ENCODE measurements at places on chromosomes 1 and 21.

DNA sequence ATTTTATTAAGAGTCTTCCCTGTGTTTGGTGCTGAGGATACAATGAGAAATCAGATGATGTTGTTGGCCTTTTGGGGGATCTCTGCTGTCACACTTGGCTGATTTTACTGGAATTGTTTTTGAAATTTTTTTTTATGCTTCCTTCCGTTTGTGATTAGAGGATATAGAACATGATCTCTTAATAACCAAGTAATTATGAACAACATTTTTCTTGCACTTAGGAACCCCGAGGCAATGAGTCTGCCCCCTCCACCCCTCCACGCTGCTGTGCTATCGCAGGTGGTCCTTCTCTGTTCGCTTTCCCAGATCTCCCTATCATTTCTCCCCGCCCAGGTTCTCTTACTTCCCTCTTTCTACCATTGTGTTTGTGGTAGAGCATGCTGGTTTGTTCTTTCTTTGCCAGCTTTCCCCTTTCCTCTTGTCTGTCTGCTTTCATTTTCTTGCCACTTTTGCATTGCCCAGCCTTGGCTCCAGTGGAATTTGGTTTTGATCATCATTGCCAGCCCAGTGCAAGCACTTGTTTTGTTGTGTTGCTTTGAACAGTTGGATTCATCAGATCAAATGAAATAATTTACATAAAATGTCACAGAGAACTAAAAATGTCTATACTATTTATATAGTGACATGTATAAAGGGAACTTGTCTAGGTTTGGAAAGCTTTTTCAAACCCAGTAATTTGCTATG lies 73.1 kb upstream of the SCCPDH start:
- DNase-seq: no peak

- no peak for DNase-seq
Observed at GRCh38 chr1:110033421-110033820, 1.0 kb upstream of the STRIP1 start.

GRCh38 chr1:113793878-113794834 lies 18.1 kb downstream of the RSBN1 start:
- DNase-seq: no peak

GRCh38 chr1:115314765-115315164 lies 23.3 kb downstream of the NGF start:
- DNase-seq: no peak

GRCh38 chr1:226248091-226248490 lies 24.6 kb downstream of the MIXL1 start:
- no peak for DNase-seq

DNA sequence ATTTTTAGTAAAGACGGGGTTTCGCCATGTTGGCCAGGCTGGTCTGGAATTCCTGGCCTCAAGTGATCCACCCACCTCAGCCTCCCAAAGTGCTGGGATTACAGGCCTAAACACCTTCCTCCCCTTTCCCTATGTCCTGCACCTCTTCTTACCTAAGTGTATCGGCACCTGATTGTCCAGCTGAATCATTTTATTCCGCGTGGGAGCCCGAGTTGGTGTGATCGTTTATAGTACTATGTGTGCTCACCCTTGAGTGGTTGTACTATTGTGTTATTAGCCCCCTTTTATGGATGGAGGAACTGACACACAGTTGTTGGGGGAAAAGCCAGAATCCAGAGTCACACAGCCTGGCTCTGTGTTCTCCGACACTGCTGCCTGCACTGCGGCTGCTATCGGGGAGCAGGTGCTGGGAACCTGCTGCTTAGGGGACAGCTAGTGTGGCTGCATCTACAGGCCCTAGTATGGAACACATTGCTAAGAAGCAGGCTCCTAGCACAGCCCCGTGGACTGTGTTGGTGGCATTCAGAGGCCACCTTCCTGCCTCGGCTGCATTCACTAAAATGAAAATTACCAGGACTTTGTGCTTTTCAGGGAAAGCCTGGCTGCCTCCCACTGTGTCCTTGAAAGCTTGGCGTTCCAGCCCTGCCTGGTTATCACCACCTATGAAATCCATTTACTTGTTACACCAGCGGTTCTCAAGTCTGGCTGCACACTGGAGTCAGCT lies 21.6 kb downstream of the ENO1 start:
- DNase-seq: no peak

DNA sequence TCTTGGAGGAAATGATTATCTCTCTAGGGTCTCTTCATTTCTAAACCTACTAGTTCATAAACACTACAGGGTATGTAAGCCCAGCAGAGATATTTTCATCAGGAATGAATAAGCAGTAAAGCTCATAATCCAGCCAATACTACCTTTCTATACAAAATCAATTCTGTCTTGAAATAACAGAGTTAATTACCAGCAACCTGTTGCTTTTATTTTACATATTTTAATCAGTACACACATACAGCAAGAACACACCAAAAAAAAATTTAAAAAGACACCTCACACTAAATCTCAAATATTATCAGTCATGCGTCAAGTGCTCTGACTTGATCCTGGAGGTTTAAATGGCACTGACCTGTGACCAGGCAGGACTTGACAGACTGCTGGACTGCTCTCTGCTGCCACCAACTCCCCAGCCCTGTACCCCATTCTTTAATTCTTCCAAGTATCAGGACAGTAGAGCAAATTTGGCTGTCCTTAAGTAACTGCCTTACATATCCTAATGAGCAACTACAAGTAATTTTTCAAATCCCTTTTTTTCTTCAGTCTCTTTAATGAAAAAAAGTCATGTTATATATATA lies 98.5 kb downstream of the CDC42BPA start:
- DNase-seq: no peak

- DNase-seq: no peak
Observed at GRCh38 chr21:22516230-22516629, 1518.0 kb downstream of the NCAM2 start.

GRCh38 chr1:63874278-63874880 lies 100.6 kb downstream of the ROR1 start:
- DNase-seq: no peak

DNA sequence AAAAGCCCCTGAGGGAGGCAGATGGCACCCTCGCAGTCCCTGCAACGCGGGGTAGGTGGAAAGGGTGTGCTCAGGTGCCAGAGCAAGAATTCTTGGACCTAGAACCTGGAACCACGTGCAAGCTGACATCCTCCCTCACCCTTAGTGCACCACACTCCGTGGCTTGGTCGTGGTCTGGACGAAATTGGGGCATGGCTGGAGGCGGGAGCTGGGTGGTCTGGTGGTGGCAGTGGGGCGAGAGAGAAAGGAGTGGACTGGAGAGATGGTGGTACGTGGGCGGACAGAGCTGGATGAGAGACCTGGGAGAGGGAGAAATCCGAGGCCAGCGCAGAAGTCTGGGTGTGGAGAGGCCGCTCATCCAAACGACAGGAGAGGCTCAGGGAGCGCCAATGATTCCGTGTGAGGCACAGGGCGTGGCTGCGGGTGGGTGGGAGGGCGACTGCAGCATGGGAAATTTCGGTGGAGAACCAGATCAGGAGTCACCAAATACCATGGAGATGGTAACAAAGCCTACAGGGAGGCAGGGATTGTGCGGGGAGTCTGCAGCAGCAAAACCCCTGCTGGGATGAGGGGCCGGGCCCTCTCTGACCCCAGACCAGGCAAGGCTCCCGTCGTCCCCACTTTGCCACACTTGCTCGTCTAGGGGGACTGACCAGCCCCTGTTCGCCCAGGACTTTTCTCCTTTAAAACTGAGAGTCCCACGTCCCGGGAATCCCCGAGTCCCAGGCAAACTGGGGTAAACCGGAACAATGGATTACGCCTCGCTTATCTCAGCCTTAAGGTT lies 31.9 kb downstream of the CDCP2 start:
- peak; percentile 0 for DNase-seq

GRCh38 chr1:174788981-174789380 lies 210.8 kb upstream of the CACYBP start:
- no peak for DNase-seq

- no peak for DNase-seq
Observed at GRCh38 chr1:185358957-185359356, 41.9 kb upstream of the IVNS1ABP start.

DNA sequence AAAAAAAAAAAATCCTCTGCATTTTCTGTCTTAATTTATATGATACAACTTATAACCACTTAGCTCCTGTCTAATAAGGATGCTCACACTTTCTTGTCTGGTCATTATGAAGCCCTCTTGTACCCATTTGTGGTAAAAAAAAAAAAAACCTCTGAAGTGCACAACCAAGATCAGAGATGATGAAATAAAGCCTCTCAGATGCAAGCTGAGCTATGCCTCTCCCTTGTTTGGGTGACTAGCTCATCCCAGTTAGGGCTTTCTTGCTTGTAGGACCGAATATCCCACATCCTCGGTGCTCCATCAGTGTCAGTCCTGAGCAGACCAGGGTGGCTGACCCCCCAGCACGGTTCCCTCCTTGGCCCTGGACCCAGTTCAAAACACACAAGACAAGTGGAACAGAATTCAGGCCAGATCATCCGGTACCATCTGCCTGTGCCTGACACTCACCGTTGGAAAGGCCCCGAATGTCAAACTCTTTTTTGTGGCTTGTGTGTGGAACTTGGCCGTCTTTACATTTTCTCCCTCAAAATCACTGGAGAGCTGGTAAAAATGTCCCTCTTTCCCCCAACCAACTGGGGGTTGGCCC lies 6.3 kb upstream of the SELENON start:
- no peak for DNase-seq

- no peak for DNase-seq
Observed at GRCh38 chr1:116178837-116179236, 67.6 kb downstream of the MAB21L3 start.

DNA sequence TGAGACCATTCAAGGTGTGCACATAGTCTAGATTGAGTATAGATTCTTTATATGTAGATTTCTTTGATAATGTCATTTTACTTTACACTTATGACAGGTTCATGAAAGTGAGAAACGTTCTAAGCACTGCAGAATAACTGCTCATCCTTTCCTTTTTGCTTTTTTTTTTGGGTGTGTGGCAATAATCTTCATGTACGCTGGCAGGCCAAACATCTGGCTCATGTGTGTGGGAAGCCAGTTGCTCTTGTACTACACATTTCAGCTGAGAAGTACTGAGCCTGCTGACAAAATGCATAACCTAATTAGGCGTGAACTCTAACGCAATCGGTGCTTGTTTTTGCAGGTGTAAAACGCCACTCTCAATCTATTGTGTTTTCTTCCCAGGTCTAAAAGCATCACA lies 350.8 kb upstream of the KAZN start:
- DNase-seq: no peak

- peak; percentile 82 for DNase-seq
Observed at GRCh38 chr1:55640708-55641473, 425.7 kb upstream of the USP24 start.

DNA sequence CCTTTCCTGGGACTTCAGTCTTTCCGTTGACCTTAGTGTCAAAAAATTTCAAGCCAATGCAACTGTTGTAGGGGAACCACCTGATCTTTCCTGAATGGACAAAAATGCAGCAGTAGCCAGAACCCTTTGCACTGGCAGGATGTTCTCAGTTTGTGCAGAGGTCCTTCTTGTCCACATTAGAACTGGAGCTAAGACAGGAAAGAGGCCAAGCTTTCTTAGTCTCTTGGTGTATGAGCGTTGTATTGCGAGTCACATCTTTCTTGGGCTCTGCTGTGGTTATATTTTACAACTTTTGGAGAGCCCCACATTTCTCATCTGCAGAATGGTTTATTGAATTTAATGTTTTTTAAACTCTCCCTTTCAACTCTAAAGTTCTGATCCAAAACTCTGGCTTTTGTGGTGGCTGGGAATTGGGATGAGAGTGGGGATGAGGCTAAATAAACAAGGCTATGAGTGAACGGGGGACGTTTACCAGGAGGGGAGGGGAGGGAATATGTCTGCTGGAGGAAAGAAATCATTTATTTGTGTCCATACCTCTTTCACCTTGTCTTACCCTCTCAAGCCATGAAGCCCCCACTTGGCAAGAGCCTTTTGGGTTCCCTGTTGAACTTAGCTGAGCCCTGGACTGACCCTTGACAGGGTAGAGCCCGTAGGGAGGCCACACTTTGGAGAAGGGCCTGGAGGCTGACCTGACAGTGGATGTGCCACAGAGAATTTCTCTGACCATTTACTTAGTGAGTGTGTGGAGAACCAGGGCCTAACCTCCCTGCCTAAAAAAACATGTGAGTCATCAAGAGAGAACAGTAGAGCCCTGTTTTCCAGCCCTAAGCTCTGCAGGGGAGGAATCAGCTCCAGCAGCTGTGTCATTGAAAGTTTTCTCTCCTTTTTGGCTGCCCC lies 586 bp downstream of the CHI3L2 start:
- DNase-seq: peak; percentile 62

DNA sequence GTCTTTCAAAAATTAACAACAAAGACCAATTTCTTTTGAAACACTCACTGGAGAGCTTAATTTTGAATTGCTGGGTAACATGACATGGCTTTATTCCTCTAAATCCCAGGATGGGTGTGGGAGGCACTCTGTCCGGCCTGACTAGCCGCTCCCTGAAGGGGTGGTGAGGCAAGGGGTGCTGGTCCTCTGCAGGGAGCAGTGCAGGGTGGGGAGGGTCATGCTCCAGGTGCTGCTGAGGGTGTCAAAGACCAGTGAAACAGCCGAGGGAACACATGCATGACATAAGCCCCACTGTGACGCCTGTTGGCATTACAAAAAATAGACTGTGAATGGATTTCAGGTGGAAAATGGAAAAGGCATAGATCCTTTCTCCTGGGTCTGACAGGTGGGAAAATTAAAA lies 223.7 kb downstream of the VAV3 start:
- peak; percentile 32 for DNase-seq

DNA sequence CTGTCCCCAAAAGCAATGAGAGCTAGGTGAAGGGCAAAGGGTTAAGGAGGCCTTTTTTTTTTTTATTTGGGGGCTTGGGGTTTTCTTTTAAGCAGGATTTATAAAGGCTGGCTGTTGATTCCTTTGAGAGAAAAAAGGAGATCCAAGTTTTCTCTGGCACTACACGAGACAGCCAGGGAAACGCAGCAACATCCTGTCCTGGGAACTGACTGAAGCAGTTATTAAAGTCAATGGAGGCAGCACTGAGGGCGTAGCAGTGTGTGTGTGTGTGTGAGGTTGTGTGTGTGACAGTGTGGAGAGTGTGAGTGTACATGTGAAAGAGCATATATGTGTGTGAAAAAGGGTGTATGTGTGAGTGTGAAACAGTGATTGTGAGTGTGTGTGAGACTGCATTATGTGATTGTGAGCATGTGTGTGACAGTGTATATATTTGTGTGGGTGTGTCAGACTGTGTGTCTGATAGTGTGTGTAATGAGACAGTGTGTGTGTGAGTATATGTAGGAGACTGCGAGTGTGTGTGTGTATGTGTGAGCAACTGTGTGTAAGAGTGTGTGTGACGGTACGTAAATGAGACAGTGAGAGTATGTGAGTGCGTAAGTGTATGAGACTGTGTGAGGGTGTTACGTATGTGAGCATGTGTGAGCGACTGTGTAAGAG lies 65.9 kb upstream of the TIAM1 start:
- DNase-seq: no peak

GRCh38 chr1:2528966-2529783 lies 888 bp downstream of the HES5 start:
- DNase-seq: no peak
